Fibroblast of the aortic adventitia (primary cell): ENCODE measurements at places on chromosomes 6 and 20. TPM values are rescaled to one million over a fixed set of nuclear protein-coding genes. Genes with fewer than 3 reads are reported as not detected.

GRCh38 chr20:43982016-43982415 is 67.4 kb downstream of the TOX2 start:
- DNase-seq: no peak

- no peak for DNase-seq
Observed at GRCh38 chr20:61435184-61435822, 183.2 kb downstream of the CDH4 start.

GRCh38 chr20:23606652-23607049 is 934 bp upstream of the CST9 start:
- DNase-seq: peak; percentile 78

- peak; percentile 36 for DNase-seq
Observed at GRCh38 chr6:31948753-31949413, 3.0 kb downstream of the CFB start.

DNA sequence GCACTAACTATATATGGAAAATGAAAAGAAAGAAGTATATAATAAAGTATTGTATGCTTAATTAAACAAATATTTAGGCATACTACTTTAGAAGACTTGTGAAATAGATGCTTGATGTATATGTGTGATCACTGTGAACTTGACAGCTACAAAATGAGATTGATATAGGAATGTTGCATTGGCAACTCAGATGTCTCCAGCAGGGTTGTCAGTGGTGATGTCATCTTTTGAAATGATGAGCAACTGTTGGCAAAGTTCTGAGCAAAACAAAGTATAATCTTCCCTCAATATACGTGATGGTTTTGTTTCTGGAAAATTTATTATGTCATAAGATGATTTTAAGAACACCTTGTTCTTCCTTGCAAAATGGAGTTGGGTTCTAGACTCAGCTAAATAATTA is 133.8 kb downstream of the ARID1B start:
- DNase-seq: no peak

DNA sequence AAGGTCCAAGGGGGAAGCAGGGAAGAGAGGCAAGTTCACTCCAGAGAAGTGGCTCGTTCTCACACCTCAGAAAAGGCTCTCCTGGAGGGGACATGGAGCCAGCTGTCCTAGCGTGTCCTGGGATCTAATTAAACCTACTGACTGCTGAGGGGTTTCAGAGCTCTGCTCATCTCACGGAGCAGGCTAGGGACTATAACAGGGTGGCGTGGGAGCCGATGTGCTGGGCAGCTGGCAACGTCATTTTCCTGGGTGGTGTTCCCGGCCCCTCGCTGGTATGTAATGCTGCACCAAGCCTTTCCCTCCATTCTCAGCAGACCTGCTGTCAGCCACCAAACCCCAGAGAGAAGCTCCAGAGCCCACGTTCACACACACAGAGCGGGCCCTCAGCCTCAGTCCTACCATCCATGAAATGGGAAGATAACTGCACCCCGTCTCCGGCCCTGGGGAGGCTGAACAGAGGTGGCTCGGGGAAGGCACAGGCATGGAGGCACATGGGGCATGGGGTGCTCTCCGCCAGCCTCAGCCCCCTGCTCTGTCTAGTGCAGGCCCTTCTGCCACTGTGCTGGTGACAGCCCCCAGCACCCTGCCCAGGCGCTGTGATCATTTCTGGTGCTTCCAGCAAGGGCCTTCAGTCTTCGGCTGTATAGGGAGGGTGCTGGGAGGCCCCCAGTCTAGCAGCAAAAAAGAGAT is 1.9 kb downstream of the CST7 start:
- DNase-seq: no peak

DNA sequence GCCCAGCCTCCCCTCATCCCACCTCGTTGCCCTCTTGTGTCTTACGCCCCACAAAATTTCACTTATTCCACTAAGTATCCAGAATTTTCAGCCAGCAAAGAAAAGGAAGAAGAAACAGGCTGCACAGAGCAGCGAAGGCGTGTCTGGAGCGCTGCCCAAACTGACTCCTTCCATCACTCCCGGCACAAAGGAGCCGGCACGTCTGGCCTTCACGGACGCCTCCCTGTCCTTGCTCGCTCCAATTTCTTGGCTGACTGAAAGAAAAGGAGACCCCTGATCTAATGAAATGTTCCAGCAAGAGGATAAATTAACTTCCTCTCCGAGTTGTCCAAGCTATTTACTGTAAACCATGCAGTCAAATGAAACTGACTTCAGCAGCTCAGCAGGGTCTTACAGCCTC is 152.3 kb upstream of the CDH4 start:
- no peak for DNase-seq

DNA sequence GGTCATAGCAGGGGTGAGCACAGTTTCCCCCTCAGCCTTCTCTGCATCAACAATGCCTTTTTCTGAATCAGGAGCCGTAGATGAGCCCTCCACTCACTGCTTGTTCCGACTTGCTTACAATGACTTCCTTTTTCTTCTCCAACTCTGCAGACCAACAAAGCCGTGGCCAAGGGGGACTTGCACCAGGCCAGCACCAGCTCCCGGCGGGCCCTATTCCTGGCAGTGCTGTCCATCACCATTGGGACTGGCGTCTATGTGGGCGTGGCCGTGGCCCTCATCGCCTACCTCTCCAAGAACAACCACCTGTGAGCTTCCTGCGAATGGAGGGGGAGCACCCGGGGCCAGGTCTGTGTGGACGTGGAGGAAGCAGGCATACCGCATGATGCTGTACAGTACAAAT is 195.8 kb downstream of the SYNDIG1 start:
- no peak for DNase-seq

DNA sequence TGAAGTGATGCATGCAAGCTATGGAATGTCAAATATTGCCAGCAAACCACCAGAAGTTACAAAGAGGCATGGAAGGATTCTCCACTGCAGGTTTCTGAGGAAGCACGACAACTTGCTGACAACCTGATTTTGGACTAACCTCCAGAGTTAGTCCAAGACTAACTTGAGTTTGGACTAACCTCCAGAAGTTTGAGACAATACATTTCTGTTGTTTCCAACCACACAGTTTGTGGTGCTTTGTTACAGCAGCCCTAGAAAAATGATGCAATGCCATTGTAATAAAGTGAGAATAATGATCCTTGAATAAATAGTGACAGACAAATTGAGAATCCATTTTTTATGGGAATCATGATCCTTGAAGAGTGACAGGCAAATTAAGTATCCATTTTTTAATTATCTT is 169.9 kb upstream of the HDDC2 start:
- peak; percentile 49 for DNase-seq

DNA sequence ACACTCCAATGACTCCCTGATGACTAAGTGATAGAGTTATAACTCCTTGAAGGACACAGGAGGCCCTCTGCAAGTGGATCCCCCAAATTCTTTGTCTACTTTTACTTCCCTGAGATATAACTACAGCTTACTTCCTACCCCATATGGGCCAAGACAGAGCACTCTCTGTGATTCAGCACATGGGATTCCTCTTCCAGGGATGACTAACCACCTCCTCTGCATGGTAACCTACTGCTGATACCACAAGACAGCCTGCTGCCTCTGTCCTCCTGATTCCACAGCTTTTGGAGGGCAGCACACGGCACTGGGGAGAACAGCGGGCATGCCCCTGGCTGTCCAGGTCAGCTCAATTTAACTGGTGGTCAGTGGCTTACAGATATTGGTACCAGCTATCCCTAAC is 675.7 kb upstream of the AGPAT4 start:
- no peak for DNase-seq

Gene FAM184A
- 0.74 and 1.9 TPM in 2 replicates for total RNA-seq

Gene PHACTR1
- total RNA-seq: 0.49 and 0.99 TPM in 2 replicates

Gene PPP1R3G
- total RNA-seq: 3.8 and 10.1 TPM in 2 replicates

Gene TAAR9
- 0.09 TPM in 1 of 2 replicates, not detected in the other for total RNA-seq
